ENCODE measurements at places on chromosomes 6 and 20. TPM values are rescaled to one million over a fixed set of nuclear protein-coding genes. Genes with fewer than 3 reads are reported as not detected.

Gene SGK2
- not detected for polyA plus RNA-seq

Gene SPATA2
- polyA plus RNA-seq = 5.6 TPM

Gene BPI
- polyA plus RNA-seq = not detected

Gene PGC
- polyA plus RNA-seq = not detected

Gene HEBP2
- 19.3 TPM for polyA plus RNA-seq

Gene FAM162B
- polyA plus RNA-seq = not detected

Gene MRPL14
- 110 TPM for polyA plus RNA-seq

Gene HLA-DMB
- polyA plus RNA-seq = 0.03 TPM

Gene LST1
- not detected for polyA plus RNA-seq

Gene MUC22
- polyA plus RNA-seq = not detected

Gene MUC21
- not detected for polyA plus RNA-seq
